ENCODE measurements at places on chromosomes 12 and 14.

DNA sequence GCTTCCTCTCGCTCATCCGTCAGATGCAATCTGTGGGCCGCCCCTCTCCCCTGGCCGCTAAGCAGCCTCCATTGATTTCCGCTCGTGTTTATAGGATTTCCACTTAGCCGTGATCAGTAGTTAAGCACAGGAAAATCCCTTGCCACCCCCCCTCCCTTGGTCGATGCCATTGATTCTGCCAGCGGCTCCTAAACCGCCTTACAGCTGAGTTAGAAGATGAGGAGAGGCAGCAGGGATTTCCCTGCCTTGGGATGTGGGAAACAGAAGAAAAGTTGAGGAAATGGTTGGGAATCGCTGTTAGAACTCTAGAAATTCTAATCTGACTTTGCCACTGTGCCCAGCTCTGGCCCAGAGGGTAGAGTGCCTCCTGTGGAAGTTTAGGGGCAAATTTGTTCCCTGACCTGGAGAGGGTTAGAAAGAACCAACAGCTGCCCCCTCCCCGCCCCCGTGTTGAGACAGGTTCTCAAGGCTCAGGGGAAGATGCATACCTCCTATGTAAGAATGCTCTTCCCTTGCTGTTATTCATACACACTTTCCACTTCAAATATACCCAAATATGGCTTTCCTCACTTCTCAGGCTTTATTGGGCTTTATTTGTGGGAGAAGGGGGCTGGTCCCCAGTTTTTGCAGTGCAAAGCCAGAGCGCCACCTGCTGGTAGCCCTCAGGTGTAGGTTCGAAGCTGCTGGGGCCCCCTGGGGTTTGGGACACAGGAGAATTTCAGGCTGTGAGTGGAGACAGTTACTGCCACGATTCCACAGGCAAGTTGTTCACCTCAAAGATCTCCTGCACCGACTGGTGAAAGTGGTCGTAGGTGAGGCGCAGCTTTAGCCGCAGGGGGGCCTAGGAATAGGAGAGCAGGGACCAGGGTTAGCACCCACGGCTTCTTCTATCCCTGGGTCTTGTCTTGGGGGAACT, 3.2 kb downstream of the THTPA start:
- peak; percentile 74 for DNase-seq

GRCh38 chr12:93541578-93542225, 30.8 kb upstream of the SOCS2 start:
- no peak for DNase-seq

DNA sequence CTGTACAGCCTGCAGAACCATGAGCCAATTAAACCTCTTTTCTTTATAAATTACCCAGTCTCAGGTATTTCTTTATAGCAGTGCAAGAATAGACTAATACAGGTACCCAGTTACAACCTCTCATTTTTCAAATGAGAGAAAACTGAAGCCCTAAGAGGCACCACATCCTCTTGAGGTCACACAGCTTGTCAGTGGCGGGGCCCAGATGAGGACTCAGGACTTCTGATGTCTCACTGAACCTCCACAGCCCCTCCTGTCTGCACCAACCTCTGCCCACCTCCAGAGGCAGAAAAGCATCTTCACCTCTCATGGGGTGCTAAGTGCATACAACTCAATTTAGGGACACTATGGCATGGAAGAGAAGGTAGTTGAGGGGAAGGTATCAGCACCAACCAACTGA, 120.7 kb downstream of the CRACR2A start:
- no peak for DNase-seq

- no peak for DNase-seq
Observed at GRCh38 chr12:3130057-3130830, 53.1 kb downstream of the TSPAN9 start.

- no peak for DNase-seq
Observed at GRCh38 chr14:64040044-64040443, 187.2 kb downstream of the SYNE2 start.

Data from CD4-positive, alpha-beta T cell treated with Interferon alpha-2 for 1 hour (primary cell).